ENCODE measurements at places on chromosomes 3 and 15. TPM values are rescaled to one million over a fixed set of nuclear protein-coding genes. Genes with fewer than 3 reads are reported as not detected.

GOLGA6B gene
- 0.10 TPM for total RNA-seq

TNNC1 gene
- total RNA-seq, result 98.9 TPM

CLSTN2 gene
- total RNA-seq, result 2.9 TPM

XCR1 gene
- total RNA-seq, result 0.39 TPM

FBXW12 gene
- not detected for total RNA-seq

DCBLD2 gene
- total RNA-seq, result 29.6 TPM

ZBED2 gene
- total RNA-seq, result 1.4 TPM

OIP5 gene
- 3.2 TPM for total RNA-seq

LRRC34 gene
- total RNA-seq, result 2.7 TPM

CHRNA7 gene
- 1.6 TPM for total RNA-seq

BUB1B gene
- 17.6 TPM for total RNA-seq

DUSP7 gene
- 18.0 TPM for total RNA-seq

MED12L gene
- 1.5 TPM for total RNA-seq

SPRED1 gene
- 57.2 TPM for total RNA-seq

SLC12A1 gene
- total RNA-seq, result not detected

C3orf49 gene
- total RNA-seq, result not detected

CKMT1A gene
- total RNA-seq, result 7.1 TPM

HACL1 gene
- total RNA-seq, result 19.5 TPM
